ENCODE measurements at places on chromosomes 4 and X. TPM values are rescaled to one million over a fixed set of nuclear protein-coding genes. Genes with fewer than 3 reads are reported as not detected.

GRCh38 chrX:138775517-138775916, 64.0 kb upstream of the FGF13 start:
- DNase-seq = peak; percentile 57

The ARX gene
- 0.10 TPM for total RNA-seq

GRCh38 chrX:86946569-86946968, 571.0 kb upstream of the KLHL4 start:
- DNase-seq = no peak

The MAGEE1 gene
- 0.91 TPM for total RNA-seq

The CHRDL1 gene
- not detected for total RNA-seq

DNA sequence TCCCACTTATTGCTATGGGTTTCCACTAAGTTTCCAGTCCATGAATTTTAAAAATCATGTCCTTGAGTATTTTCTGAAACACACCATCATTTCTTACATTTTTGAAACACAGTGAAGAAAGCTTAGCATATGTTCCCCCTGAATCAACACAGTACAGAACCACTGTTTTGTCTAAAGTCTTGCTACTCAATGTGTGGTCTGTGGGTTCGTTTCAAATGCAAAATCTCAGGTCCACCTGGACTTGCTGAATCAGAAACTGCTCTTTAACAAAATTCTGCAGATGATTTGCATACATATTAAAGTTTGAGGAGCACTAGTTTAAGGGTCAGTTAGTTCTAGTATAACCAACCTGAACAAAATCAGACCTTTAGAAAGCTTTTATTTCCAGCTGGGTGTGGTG, 60.4 kb downstream of the SUPT20HL2 start:
- DNase-seq = no peak

DNA sequence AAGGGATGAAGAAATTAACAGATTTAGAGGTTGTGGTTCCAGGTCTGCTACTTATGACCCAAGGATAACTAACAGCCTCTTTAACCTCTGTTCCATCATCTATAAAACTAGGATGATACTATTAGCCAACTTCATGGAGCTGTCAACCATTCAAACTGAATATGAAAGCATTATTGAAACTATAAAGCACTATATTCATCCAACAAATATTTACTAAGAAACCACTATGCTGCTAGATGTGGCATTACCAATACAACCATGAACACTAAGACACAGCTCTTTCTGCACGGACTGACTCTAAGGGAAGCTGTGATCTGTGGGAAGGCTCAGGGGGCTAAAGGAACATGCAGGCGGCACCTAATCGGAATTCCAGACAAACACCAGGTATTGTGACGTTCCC, 66.0 kb downstream of the APBB2 start:
- no peak for DNase-seq

GRCh38 chr4:179344861-179345260, 1902.6 kb upstream of the AGA start:
- DNase-seq = no peak

GRCh38 chr4:111639876-111640275, 505.4 kb upstream of the FAM241A start:
- DNase-seq = peak; percentile 25

GRCh38 chr4:18961879-18962278, 940.3 kb upstream of the LCORL start:
- no peak for DNase-seq

The SPATA4 gene
- not detected for total RNA-seq

GRCh38 chr4:23220911-23221310, 528.2 kb downstream of the GBA3 start:
- DNase-seq = no peak

GRCh38 chr4:43331226-43332051, 438.9 kb downstream of the GRXCR1 start:
- peak; percentile 26 for DNase-seq

GRCh38 chrX:47743504-47743903, 84.5 kb upstream of the UXT start:
- DNase-seq = peak; percentile 36

DNA sequence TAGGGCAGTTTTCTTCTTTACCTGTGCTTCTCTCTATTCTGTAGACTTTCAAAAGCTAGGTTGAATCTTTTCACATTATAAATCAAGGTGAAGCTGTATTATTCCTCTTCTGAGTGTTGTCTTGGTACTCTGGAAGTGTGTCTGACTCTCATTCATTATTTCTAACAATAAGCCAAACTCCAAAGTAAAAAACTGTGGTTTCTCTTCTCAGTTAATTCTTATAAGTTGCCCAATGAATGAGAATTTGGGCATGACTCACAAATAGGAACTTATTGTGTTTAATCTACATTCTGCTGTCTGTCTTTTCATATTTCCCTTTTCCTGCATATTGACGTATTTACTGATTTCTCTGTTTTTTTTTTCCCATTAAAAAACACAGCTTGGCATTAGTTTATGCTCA, 714.5 kb downstream of the CCSER1 start:
- peak; percentile 1 for DNase-seq

DNA sequence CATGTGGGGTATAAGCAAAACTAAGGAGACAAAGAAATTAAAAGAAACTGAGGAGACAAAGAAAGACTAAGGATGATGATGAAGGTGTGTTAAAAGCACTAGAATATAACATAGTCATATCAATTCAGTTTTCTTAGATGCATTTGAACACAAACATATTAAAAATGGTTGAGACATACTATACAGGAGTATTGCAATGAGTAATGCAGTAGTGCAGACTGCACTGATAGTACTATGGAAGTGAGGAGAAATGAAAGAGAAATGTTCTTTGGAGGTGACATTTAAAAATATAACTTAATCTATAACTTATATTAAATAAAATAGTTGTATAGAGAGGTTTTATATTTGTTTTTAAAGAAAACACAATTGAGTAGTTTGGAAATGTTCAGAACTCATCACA, 279.2 kb downstream of the CAMK2D start:
- DNase-seq = no peak

DNA sequence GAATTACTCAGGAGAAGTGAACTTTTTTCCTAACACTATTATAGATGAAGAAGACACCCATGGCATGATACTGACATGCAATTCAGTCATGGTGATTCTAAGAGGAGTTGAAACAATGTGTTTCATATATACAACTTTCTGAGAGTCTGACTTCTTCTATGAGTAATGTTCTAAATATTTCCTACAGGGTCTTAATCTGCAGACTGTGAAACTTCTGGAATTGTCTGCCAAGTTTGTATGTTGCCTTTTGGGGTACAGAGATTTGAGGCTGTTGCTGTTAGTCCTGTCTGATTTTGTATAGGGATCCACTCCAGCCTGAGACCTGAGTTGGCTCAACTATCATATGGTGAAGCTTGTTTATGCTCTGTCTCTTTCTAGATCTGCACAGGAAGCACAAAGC, 160.6 kb upstream of the GATB start:
- DNase-seq = no peak

DNA sequence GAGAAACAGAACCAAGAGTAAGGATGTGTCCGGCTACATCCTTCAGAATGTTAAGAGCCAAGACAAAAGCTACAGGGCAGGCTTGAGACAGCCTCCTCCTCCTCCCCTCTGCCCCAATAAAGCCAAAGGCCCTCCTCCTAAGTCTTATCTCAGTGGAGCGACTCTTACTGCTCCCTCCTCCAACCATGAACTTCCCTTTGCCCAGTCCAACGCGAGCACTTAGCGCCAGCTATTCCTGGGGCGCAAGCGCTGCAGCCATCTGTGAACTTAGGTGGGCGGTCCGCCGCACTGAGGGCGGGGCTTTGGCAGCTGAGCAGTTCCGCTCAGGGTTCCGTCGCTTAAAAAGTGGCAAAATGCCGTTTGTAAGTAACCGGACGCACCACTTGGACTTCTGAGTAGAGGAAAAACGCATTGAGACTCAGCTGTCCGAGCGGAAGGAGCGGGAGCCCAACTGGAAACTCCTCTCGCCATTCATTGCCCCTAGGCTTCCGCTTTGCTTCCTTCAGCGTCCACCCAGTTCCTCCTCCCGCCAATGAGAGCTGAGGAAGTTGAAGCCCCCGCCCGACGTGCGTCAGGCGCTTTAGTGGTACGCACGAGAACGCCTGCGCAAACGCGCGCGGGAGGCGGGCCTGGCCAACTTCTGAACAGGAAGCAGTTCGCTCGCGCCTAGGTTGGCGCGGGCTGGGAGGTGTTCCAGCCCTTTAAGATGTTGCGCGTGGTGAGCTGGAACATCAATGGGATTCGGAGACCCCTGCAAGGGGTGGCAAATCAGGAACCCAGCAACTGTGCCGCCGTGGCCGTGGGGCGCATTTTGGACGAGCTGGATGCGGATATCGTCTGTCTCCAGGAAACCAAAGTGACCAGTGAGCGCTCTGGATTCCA, at the start of gene APEX2:
TSS of gene APEX2 (plus strand) at position 647 of the 882 bp plus-strand sequence. CDS start at position 707, 60 bp downstream.
- DNase-seq = peak; percentile 91

GRCh38 chr4:5039800-5040199, 11.5 kb upstream of the STK32B start:
- DNase-seq = no peak

DNA sequence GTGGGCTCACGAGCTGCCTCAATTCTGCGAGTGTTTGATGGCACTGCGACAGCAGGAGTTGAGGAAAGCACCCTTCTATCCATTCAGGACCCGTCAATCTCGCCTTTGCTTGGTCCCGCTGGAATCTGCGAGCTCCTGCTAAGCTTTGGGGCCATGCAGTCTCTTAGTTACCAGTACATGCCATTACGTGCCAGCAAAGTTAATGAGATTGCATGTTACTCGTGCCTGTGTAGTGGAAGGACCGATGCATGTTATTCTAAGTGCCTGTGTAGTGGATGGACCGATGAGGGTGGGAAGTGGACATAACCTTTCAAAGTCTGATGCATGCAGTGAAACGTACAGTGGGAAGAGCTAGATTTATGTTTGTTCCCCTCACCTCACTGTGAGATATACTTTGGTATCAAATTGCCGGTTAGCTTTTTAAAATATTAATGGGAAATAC, 569 bp downstream of the RPS3A start:
- DNase-seq = no peak

- no peak for DNase-seq
These were observed 42.2 kb downstream of the CRLF2 start for GRCh38 chrX:1170243-1170642.

DNA sequence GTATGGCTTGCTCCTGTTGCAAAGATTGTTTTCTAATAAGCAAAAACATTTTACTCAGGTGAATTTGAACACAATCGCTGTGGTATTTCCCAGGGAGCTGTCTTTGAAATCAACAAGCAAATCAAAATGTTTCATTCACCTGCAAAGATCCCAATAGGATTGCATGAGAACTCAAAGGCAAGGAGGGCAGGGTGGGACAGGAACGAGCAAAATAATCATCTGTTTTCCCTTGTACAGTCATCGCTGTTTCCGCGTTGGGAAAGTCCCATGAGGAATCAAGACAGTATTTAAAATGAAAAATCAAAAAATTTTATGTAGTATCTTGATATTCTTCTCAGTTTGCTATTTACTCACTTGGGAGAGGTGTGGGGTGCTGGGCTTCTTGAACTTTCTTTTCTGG, 198.8 kb downstream of the STIM2 start:
- no peak for DNase-seq

DNA sequence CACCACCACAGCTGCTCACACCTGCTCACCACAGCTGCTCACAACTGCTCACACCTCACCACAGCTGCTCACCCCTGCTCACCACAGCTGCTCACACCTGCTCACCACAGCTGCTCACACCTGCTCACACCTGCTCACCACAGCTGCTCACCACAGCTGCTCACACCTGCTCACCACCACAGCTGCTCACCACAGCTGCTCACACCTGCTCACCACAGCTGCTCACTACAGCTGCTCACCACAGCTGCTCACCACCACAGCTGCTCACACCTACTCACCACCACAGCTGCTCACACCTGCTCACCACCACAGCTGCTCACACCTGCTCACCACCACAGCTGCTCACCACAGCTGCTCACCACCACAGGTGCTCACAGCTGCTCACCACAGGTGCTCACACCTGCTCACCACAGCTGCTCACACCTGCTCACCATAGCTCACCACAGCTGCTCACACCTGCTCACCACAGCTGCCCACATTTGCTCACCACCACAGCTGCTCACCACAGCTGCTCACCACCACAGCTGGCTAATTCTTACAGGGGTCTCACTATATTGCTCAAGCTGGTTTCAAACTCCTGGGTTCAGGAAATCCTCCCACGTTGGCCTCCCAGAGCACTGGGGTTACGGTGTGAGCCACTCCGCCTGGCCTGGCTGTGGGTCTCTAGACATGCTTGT, 30.4 kb upstream of the CPLX1 start:
- no peak for DNase-seq

The CRMP1 gene
- total RNA-seq = 23.6 TPM

GRCh38 chr4:23369331-23369730, 520.5 kb downstream of the PPARGC1A start:
- peak; percentile 34 for DNase-seq

The BMX gene
- total RNA-seq = not detected

DNA sequence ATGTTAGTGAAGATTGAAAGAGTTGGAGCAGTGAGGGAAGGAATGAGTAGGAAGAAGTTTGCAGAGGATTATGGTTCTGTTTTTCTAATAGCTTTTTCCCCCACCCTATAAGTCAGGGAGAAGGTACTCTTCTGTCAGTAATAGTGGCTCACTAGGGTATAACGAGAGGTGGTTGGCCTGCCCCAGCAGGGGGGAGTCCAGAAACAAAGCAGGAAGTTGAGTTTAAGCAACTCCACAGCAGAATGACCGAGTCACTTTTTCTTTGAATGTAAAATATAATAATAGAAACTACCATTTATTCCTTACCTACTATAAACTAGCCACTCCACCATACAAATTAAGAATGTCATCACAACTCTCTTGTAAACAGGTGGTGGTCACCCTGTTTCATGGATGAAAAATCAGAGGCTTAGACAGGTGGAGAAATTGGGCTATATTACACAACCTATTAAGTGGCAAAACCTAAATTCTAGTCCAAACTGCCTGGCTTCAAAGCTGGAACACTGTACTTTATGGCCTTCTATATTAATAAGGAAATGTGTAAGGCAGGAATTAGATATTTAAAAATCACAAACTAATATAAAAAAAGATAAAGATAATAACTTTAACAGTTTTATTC, 21.9 kb downstream of the AP1AR start:
- DNase-seq = no peak

DNA sequence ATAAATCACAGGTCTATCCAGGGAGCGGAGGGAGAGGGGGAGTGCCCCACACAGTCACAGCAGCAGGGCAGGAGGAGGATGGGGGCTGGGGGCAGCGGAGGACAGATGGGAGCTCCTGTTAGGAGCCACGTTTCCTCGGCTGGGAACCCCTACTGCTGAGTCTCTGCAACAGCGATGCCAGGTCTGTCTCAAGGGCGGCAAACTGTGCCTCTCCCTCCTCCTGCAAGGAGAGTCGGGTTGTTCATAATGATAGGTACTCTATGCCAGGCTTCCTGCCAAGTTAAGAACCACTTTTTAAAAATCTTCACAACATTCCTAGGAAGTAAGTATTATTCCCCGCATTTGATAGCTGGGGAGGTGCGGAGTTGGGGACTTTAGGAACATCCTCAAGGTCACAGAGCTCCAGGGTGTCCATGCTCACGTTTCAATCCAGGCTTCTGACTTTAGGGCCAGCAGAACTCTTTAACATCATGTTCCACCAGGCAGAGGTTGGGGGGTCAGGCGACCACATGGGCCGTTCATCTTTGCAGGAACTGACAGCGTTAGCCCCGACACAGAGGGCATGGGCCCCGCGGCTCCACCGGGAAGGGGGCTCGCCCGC, 98.3 kb upstream of the MAML3 start:
- DNase-seq = no peak

Measured in myocyte (in vitro differentiated cells).